ENCODE measurements at places on chromosomes 2 and 18.

DNA sequence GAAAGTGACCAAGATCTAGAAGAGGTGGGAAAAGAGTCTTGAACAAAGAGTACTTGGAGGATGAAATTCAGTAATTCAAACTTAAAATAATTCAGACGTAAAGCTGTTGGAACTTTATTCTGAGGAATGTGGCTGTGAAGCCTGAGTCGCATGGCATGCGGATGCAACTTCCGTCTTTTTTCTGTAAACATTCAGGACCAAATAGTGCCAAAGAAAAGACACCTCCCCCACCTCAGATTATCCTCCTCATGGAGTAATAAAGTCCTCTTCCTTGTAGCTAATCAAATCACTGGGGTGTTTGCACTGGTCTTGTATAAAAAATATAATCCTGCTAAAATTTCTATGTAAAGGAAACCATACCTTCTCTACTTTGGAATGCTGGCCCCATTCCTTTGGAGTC, 790.4 kb downstream of the TSN start:
- no peak for DNase-seq

DNA sequence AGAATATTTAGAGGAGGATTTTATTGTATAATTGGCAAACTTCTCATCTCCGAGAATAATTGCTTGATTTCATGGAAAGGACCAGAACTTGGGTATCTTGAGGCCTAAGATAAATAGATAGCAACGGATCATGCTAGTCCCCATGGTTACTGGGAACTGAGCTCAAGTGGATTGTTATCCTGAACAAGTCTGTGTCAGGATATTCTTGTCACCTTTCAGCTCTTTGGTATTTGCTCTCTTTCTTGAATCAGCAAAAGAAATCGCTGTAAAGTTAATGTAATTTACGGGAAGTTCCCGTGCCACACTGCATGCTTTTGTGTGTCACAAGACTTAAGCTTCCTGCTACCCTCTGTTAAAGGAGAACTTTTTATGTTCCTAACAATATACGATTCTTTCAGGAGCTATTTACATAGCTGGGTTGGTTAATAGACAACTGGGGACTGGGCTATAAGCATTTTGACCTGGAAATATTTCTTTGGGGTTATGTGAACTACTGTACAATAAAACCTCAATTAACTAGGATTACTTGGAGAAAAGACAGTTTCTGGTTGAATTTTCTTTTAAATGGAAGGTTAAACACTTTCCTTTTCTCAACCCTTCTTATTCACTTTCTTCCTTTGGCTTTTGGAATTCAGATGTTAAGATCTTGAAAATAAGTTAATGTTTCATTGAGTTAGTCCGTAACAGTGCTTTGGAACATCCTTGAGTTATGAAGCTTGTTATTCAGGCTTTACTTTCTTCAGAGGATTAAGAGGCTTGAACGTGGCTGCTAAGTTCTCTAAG, 151.2 kb downstream of the FMNL2 start:
- DNase-seq, result no peak

GRCh38 chr18:38698088-38698487, 1132.5 kb upstream of the CELF4 start:
- DNase-seq, result no peak

DNA sequence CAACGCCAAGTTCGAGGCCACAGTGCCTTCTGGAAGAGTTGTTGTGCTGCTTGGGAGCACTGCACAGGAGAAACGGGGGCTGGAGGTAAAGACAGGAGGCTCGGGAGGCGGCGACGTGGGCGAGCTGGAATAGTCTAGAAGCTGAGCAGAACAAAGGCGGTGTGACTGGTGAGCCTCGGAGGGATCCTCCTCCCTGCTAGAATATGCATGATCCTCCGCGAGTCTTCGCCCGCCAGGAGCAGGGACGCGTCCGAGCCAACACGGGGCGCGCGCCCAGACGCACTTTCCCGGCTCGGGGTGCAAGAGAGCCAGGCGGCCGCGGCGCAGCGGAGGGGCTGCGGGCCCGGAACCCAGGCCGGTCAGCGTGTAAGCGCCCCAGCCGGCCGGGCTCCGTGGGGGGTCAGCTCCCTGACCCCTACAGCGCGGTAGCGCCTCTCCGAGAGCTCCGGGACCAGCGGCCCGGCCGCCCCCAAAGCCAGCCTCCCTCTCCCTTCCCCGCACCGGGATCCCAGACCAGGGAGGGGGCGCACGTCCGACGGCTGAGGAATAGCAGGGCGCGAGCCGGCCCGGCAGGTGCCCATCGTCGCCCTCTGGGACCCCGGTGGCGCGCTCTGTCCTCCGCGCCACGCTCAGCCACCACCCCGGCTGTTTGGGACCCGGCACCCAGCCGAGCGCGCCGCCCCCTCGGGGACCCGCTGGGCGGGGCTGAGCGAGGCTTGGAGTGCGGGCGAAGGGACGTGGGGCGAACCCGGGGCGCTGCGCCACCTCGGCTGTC, 62.5 kb downstream of the GNAL start:
- no peak for DNase-seq

GRCh38 chr2:115297056-115297455, 854.6 kb downstream of the DPP10 start:
- no peak for DNase-seq

GRCh38 chr2:230050136-230050535, 18.6 kb downstream of the SLC16A14 start:
- DNase-seq, result no peak

- no peak for DNase-seq
Observed at GRCh38 chr2:11014026-11014425, 102.3 kb downstream of the KCNF1 start.

- DNase-seq, result no peak
Observed at GRCh38 chr2:10469301-10469700, 21.2 kb upstream of the ODC1 start.

DNA sequence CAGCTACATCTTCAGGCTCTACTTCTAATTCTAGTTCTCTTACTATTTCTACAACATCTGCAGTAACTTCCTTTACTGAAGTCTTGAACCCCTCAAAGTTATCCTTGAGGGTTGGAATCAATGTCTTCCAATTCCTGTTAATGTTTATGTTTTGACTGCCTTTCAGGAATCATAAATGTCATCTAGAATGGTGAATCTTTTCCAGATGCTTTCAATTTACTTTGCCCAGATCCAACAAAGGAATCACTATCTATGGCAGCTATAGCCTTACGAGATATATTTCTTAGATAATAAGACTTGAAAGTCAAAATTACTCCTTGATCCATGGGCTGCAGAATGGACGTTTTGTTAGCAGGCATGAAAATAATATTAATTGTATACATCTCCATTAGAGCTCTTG, 123.9 kb downstream of the PDE1A start:
- no peak for DNase-seq

- DNase-seq, result no peak
Observed at GRCh38 chr2:168220965-168221819, 26.2 kb downstream of the STK39 start.

DNA sequence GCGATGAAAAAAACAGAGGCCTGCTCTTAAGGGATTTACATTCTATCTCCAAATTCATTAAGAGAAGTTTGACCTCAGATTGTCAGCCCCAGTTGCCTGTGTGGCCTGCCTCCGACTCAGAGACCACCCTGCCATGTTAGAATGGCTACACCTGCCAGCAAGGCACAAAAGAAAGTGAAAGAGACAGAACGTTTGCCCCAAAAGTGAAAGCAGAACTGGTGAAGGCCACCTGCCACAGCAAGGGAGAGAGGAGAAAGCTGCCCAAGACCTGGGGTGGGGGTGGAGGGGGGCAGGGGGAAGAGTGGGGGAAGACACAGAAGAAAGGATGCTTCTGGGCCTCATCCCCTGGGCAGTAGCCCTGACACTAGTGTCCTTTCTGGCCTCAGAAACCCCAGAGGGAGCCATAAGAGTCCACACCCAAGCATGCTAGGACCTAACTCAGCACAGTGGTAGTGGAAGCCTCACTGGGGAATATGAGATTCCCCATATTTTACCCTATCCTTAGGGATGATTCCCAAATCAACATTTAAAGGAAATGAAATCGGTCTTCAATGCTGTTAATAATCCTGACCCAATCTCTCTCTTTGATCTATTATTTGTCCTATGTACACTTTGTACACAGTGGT, 389.7 kb downstream of the TXNL1 start:
- peak; percentile 74 for DNase-seq

GRCh38 chr2:237371856-237372255, 42.1 kb downstream of the COL6A3 start:
- no peak for DNase-seq

DNA sequence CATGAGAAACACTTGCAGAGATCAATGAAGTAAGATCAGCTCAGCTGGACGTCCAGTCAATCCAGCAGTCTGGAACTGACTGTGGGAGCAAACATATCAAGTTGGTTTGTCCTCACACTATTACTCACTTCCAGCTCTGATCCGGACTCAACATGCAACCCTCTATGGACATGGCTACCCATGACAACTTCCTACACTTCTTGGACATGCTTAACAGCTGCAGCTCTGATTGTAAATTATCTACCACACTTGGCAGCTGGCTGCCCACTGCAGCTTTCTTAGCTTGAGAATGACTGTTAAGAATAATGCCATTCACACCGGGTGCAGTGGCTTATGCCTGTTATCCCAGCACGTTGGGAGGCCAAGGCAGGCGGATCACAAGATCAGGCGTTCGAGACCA, 429.8 kb downstream of the EPHA4 start:
- no peak for DNase-seq

- DNase-seq, result no peak
Observed at GRCh38 chr2:111617299-111618225, 266.4 kb downstream of the ANAPC1 start.

- no peak for DNase-seq
Observed at GRCh38 chr2:81706856-81707255, 1402.3 kb upstream of the LRRTM1 start.

DNA sequence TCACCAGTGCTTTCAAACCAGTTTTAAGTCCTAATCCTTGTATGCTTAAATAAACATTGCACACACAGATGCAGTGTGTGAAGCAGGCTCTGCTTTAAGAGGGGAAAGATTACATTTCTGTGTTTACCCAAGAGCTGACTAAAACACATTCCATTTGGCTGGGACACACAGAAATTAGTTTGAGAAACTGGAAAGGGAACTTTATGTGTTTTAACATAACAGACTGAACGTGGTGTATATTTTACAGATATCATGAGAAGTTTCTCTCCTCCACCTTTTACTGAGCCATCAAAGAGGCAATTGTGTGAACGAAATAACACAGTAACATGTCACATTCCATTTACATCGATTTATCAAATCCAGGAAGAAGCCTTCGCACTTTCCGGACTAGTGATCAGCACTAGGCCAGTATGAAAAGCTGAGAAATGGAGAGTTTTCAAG, 121.8 kb downstream of the MAIP1 start:
- no peak for DNase-seq

All from naive B cell (primary cell).